ENCODE measurements at places on chromosomes 16 and 17.
A peak's percentile ranks its signal among the peaks of the same experiment; 100 is the strongest.

- no peaks in the 10 kb centered on the region for H3K27me3 ChIP-seq
- peak overlapping the region; percentile 95 for H3K27ac ChIP-seq
- peaks cover 39% of the 10 kb centered on the region for H3K4me1 ChIP-seq
- no peak for DNase-seq
- H3K36me3 ChIP-seq = no peaks in the 10 kb centered on the region
Observed at GRCh38 chr16:53504665-53505064, 1.7 kb upstream of the AKTIP start.

- H3K27me3 ChIP-seq = no peaks in the 10 kb centered on the region
- no peaks in the 10 kb centered on the region for H3K36me3 ChIP-seq
- H3K4me3 ChIP-seq = no peak overlapping the region
- H3K27ac ChIP-seq = no peak overlapping the region
Observed at GRCh38 chr17:58281511-58282011, 826 bp upstream of the MPO start.

DNA sequence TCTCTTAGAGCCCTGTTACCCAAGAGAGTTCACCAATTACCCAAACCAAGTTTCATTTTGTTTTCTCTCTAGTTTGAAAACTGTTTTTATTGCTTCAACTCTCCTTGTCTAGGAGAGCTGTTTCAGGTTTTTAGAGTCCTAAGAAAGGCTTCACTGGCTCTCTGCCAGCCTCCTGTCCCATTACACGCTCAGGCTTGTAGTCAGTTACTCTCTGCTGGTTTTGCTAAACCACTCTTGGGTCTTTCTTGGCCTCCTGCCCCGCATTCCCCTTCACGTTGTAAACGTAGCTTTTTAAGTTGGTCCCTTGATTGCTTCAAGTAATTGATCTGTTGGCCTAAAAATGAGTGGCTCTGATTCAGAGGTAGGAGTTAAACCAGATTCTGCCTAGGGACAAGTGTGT, 529.1 kb downstream of the MAF start:
- peak overlapping the region; percentile 70 for H3K27ac ChIP-seq
- DNase-seq = no peak
- H3K36me3 ChIP-seq = no peaks in the 10 kb centered on the region

DNA sequence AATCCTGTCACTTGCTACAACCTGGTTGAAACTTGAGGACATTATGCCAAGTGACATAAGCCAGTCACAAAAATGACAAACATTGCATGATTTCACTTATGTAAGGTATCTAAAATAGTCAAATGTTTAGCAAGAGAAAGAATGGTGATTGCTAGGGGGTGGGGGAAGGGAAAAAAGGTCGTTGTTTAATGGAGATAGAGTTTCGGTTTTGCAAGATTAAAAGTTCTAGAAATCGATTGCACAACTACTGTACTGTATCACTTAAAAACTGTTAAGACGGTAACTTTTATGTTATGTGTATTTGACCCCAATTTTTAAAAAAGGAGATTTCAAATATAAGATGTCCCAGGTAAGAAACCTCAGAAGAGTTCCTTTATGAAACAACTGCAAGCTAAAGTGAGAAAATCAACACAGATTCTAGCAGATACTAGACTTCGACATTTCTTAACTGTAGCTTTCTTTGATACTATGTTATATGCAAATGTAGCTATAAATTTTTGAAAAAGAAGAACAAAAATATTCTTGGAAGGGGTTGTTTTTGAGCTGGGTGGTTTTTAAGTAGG, 5.9 kb downstream of the MEOX1 start:
- no peak for DNase-seq
- H3K4me3 ChIP-seq = no peak overlapping the region
- peak overlapping the region; percentile 30 for H3K27ac ChIP-seq
- H3K36me3 ChIP-seq = no peaks in the 10 kb centered on the region
- H3K4me1 ChIP-seq = peaks cover 26% of the 10 kb centered on the region

DNA sequence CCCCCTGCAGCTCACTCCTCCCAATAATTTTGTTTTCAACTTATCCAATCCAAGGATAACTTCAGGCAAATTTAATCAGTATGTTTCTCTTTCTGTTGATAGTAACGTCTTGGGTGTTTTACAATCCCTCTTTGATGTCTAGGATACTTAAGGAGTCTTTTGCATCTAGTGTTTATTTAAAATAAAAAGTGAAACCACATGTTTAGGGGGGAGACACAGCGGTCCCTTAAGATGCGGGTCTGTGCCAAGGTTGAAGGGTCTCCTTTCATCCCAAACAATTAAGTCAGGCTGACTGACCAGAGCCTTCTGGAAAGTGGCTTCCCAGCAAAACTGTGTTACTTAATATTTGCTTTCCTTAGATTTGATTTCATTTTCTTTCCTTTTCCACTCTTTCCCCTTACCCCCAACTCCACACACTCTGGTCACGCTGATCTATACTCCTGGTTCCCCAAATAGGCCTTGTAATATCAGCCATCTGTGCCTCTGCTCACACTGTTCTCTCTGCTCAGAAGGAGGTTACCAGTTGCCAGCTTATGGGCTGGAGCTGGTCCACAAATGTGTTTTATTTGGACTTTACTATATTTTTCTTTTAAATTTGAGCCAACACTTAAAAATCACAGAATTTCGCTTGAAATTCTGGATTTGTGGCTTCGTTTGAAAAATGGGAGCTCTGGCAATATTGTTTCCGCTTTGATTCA, 11.2 kb downstream of the ANKS4B start:
- no peaks in the 10 kb centered on the region for H3K4me1 ChIP-seq
- H3K36me3 ChIP-seq = no peaks in the 10 kb centered on the region
- no peak overlapping the region for H3K4me3 ChIP-seq
- no peaks in the 10 kb centered on the region for H3K27me3 ChIP-seq
- H3K27ac ChIP-seq = no peak overlapping the region

- no peak for DNase-seq
- no peaks in the 10 kb centered on the region for H3K27me3 ChIP-seq
Observed at GRCh38 chr17:73550556-73550955, 93.7 kb downstream of the SDK2 start.

DNA sequence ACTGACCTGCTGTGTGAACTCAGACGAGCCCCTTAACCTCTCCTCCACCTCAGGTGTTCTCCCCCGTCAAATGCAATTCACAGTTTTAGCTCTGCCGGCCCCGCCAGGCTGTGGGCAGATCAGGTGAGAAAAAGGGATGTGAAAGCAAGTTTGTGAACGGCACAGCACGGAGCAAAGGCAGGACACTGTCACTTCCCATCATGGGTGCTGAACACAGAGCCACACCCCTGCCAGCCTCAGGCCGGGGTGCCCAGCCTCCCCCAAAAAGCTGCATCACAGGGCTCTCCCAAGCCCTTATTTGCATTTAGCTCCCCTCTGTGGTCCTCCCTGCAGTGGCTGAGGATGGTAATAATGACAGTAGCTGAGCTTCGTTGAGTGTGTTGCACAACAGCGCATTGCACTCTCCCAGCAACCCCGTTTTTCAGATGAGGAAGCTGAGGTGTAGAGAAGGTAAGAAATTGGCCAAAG, 88.8 kb upstream of the TNRC6C start:
- H3K27ac ChIP-seq = no peak overlapping the region
- H3K36me3 ChIP-seq = no peaks in the 10 kb centered on the region
- no peaks in the 10 kb centered on the region for H3K4me1 ChIP-seq
- no peak for DNase-seq
- H3K27me3 ChIP-seq = no peaks in the 10 kb centered on the region

DNA sequence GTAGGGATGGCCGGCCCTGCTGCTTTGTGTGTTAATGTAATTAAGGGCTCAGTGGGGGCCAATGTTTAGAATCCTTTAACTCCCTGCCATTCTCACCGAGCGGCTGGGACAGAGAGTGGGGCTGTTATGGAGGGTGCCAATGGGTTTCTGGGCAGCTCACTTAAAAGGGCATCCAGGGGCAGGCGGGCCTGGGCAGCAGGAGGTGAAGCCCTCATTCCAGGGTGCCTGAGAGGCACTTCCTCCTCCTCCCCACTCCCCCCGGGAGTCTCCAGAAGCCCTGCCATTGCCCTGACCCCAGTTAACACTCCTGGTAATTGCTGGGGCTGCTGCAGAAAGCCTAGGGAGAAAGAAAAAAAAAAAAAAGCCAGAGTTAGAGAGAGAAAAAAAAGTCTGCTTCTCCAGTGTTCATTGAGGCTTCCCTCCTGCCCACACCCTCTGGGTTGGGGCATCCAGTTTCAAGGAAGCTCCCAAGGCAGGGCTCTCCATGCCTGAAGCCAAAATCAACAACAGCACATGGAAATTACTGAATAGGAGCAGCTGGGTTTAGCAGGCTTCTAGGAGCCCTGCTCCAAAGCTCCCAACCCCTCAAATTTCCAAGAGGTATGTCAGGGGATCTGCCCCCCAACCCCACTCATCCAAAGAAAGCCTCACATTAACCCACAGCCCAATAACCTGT, 28.0 kb downstream of the CUEDC1 start:
- H3K27me3 ChIP-seq = no peaks in the 10 kb centered on the region
- H3K4me3 ChIP-seq = no peak overlapping the region
- H3K36me3 ChIP-seq = no peaks in the 10 kb centered on the region
- H3K4me1 ChIP-seq = peaks cover 87% of the 10 kb centered on the region
- DNase-seq = no peak
- H3K27ac ChIP-seq = peak overlapping the region; percentile 34

DNA sequence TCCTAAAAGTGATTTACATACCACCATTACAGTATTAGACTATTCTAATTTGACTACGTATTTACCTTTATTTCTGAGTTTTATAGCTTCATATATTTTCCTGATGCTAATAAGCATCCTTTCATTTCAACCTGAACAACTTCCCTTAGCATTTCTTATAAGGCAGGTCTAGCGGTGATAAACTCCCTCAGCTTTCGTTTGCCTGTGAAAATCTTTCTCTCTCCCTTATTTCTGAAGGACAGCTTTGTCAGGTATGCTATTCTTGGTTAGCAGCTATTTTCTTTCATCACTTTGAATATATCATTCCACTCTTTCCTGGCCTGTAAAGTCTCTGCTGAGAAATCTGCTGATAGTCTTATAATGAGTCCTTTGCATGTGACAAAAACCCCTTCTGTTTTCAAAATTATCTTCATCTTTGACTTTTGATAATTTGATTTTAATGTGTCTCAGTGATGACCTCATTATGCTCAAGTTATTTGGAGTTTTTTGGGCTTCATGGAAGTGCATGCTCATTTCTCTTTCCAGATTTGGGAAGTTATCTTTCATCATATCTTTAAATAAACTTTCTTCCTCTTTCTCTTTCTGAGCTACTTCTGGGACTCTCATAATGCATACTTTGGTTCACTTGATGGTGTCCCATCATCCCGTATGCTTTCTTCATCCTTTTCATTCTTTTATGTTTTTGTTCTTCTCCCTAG, 285.4 kb upstream of the PMFBP1 start:
- H3K36me3 ChIP-seq = no peaks in the 10 kb centered on the region
- no peaks in the 10 kb centered on the region for H3K27me3 ChIP-seq
- no peak for DNase-seq
- H3K27ac ChIP-seq = no peak overlapping the region
- no peaks in the 10 kb centered on the region for H3K4me1 ChIP-seq

DNA sequence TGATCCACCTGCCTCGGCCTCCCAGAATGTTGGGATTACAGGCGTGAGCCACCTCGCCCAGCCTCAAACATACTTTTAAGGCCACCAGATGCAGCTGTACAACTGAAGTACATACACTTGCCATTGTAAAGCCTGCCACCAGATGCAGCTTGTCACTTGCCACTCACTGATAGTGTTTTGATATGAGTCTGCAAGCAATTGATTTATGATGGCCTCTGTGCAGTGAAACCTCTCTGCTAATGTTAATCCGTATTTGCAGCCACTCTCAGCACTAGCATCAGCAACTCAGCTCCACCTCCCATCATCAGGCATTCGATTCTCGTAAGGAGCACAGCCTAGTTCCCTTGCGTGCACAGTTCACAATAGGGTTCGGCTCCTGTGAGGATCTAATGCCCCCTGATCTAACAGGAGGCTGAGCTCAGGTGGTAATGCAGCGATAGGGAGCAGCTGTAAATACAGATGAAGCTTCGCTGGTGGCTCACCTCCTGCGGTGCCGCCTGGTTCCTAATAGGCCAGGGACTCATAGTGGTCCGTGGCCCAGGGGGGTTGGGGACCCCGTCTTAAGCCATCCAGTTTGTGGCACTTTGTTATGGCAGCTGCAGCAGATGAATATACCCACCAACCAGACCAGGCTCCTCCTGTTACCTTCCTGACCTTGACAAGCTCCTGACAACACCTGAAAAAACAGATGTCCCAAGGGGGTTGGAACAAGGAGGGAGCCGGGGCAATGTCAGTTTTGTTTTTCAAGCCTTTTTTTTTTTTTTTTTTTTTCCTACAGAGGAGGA, 1.3 kb upstream of the HERPUD1 start:
- no peak for DNase-seq
- H3K27me3 ChIP-seq = no peaks in the 10 kb centered on the region
- H3K4me1 ChIP-seq = peaks cover 33% of the 10 kb centered on the region
- peak overlapping the region; percentile 100 for H3K27ac ChIP-seq

- H3K36me3 ChIP-seq = peaks cover 8% of the 10 kb centered on the region
- no peaks in the 10 kb centered on the region for H3K27me3 ChIP-seq
- H3K27ac ChIP-seq = no peak overlapping the region
- no peak overlapping the region for H3K4me3 ChIP-seq
- DNase-seq = no peak
Observed at GRCh38 chr17:62692159-62692651, 64.7 kb downstream of the MRC2 start.

DNA sequence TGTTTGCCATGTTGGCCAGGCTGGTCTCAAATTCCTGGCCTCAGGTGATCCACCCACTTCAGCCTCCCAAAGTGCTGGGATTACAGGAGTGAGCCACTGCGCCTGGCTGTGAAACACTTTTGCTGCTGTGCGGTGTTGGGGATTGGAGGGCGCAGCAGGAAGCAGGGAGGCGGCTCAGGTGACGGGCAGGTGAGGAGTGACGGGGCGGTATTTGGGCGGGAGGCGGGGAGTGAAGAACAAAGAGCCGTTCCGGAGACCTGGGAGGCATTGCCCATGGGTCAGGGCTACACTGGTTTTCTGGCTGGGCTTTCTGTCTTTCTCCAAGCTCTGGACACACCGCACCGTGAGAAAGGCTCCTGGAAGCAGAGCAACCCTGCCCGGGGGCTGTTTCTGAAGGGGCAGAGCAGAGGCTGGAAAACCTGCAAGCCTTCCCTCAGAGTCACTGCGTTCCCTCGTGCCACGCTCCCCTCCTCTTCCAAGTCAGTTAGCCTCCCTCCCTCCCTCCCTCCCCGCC, 22.1 kb downstream of the CRISPLD2 start:
- H3K27ac ChIP-seq = peak overlapping the region; percentile 95
- H3K4me3 ChIP-seq = no peak overlapping the region
- no peak for DNase-seq
- H3K4me1 ChIP-seq = peaks cover 51% of the 10 kb centered on the region

- H3K4me1 ChIP-seq = peaks cover 75% of the 10 kb centered on the region
- H3K36me3 ChIP-seq = no peaks in the 10 kb centered on the region
- H3K4me3 ChIP-seq = peak overlapping the region; percentile 78
- DNase-seq = no peak
- peak overlapping the region; percentile 95 for H3K27ac ChIP-seq
Observed at GRCh38 chr17:77372444-77373298, 231.9 kb downstream of the SEC14L1 start.

DNA sequence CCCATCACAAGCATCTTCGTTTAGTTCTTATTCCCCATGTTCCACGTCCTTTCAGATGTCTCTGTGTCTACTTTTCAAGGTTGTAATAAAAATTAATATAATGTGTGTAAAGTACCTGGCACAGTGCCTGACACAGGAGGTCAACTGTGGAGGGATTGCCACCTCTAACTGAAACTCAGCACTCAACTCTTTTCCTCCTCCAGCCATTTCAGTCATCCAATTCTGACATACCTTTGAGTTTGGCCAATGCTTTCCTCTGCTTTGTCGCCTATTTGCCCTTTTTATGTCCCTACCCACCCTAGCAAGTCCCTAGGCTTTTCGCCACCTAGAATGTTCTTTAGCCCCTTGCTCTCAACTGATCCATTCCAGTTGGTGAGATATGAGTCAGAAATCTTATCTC, 1.6 kb downstream of the UBE2Z start:
- peak overlapping the region; percentile 87 for H3K4me3 ChIP-seq
- H3K27me3 ChIP-seq = no peaks in the 10 kb centered on the region
- H3K36me3 ChIP-seq = no peaks in the 10 kb centered on the region
- no peak for DNase-seq

Measured in vagina (tissue), 2 donors.